Progenitor cell of endocrine pancreas (in vitro differentiated cells): ENCODE measurements at places on chromosomes 3 and 15. TPM values are rescaled to one million over a fixed set of nuclear protein-coding genes. Genes with fewer than 3 reads are reported as not detected.

GRCh38 chr15:49187549-49188245, 17.6 kb downstream of the GALK2 start:
- DNase-seq: no peak

DNA sequence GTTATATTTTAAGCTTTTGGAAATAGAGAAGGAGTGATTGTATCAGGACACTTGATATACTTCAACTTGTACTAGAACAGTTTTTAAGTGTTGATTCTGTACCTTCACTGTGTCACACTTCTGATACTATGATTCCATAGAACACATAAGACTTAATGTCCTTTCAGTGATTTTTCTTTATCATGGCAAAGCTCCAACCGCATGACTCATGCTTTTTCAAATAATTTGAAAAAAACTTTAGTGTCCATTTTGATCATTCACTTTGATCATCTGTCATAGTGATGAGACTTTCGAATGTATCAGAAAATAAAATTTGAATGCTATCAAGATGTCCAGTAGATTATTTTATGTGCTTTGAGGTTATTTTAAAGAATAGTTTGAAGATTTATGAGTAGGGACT, 32.0 kb downstream of the AP4E1 start:
- DNase-seq: no peak

The GPR176 gene
- total RNA-seq: 1.0 and 1.1 TPM in 2 replicates

DNA sequence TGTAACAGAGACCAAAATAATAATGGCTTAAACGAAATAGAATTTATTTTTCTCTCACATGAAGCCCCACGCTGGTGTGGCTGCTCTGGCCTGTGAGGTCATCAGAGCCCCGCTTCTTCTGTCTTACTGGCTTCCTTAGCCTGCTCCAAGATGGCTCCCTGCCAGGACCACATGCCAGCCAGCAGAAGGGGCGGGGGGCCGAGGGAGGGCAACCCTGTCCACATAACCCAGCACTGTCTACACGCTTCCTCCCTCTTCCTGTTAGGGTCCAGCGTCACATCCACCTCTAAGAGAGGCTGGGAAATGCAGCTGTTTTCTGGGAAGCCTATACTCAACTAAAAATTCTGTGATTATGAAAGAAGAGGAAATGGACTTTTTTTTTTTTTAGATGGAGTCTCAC, 107.9 kb upstream of the DLG1 start:
- DNase-seq: no peak

DNA sequence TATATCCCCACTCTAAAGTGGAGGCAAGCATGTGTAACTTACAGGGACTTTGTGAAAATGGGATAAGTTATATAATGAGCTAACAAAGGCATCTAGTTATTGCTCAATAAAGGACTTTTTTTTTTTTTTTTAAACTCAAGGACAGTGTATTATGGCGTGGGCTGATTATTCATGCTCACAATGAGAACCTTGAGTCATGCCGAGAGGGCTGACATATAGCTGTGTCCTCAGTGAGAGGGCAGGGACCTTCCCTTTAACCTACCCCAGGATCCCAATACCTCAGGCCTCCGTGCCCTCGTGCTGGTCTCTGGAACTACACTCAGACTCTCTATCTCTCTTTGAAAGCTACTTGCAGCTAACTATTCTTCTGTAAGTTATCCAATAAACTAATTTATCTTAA, 319.9 kb upstream of the ICE2 start:
- no peak for DNase-seq

DNA sequence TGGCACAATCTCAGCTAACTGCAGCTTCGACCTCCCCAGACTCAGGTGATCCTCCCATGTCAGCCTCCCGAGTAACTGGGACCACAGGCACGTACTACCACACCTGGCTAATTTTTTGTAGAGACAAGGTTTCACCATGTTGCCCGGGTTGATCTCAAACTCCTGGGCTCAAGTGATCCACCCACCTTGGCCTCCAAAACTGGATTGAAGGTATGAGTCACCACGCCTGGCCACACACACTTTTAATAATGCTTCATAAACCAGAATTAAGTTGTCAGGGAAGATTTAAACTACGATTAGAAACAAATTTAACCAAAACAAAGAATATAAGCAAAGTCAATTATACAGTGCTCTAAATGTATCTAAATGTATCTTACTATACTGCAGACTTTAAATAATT, 87.5 kb downstream of the LRRFIP2 start:
- no peak for DNase-seq

GRCh38 chr15:71011503-71012155, 103.6 kb upstream of the THSD4 start:
- no peak for DNase-seq

- DNase-seq: no peak
These were observed 72.9 kb upstream of the ATP10A start for GRCh38 chr15:25936004-25936403.

GRCh38 chr3:46321461-46322104, 32.3 kb upstream of the CCR2 start:
- DNase-seq: no peak

DNA sequence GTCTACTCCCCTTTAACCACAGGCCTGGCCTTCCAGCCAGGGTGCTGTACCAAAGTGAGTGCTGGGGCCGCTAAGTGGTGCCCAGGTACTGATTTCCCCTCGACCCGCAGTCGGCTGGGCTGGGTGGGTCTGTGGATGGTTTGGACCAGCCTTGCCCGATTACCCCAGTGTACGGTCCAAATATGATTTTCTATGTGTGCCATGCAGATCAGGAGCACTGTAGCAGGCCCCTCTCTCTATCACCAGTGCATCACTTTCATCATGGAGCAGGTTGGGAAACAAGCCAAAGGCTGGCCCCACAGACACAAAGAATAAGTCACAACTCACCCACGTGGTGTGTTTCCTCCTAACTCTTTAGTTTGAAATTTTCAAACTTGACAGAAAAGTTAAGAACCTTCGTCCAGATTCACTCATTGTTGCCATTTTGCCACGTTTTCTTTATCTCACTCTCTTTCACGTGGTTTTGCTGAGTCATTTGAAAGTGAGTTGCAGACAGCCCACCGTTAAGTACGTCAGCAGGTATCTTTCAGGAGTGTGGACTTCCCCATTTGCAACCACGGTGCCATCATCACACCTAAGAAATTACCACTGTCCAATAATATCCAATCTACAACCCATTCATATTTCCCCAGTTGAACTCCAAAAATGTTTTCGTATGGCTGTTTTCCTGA, 37.0 kb downstream of the ZNF710 start:
- DNase-seq: no peak

The SLC6A6 gene
- total RNA-seq: 23.8 and 28.1 TPM in 2 replicates

DNA sequence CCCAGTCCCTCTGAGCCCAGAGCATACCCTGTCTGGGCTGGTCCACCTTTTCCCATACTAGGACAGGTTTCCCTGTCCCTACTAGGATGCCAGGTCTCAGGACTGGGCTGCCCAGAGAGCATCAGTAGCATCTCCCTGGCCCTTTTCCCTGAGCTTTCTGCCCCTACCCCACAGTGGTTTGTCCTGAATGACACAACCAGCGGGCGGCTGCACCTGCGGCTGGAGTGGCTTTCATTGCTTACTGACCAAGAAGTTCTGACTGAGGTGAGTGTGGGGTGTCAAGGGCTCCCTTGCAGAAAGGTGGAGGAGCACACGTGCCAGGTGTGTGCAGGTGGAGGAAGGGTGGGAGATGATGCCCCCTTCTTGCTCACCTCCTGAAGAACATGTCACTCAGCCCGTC, 33.5 kb downstream of the ESYT3 start:
- DNase-seq: no peak

DNA sequence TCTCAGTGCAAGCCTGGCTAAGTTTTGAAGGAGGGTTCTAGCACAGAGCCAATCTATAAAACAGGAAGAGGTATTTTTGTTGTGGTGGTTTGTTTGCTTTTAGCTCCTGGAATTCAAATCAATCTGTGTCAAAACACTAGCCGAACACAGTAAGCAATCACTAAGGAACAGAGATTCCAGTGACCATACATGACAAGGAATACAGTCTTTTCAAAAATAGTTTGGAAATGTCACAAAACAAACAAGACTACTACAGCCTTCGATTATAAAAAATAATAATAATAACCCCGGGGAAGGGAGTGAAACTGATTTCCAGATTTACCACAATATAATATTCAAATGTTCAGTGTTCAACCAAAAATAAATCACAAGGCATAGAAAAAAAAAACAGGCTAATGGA, 166.5 kb downstream of the OCA2 start:
- no peak for DNase-seq

GRCh38 chr3:113287111-113287802, 75.9 kb downstream of the BOC start:
- no peak for DNase-seq

DNA sequence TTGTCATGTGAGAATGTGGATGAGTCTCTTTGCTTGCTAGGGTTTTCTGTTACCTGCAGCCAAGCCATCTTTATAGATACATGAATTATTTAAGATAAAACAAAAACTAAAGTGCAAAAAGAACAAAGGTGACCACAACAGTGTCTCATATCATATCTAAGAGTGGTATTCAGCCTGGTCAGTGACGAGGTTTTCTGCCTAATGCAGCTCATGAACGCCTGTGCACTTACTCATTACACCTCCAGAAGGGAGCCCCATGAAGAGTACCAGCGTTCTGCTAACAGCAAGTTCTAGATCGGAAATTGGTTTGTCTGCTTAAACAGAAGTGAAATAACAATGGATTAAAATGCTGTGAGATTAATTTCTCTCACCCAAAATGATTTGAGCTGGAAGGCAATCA, 19.2 kb downstream of the PXYLP1 start:
- no peak for DNase-seq

DNA sequence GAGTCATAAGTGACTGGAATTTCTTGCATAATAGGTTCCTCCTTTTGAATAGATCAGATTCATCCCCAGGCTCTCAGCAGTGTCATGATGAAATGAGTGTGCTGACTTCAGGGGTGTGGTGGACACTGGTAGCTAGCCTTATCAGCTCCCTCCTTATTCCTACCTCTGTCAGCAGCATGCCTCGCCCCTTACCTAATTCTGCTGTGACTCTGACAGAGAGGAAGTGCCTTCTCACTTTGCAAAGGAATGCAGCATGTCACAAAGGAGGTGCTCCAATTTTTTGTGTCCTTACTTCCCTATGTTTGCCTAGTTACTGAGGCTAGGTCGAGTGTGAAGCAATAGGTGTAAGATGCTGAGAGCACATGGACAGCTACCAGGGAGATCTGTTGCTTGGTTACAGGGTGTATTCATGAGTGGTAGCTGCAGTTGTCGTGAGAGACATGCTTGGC, 90.6 kb downstream of the TNFAIP8L3 start:
- DNase-seq: no peak

The CLEC3B gene
- not detected in 2 replicates for total RNA-seq

The GOLGA8G gene
- not detected in 2 replicates for total RNA-seq

DNA sequence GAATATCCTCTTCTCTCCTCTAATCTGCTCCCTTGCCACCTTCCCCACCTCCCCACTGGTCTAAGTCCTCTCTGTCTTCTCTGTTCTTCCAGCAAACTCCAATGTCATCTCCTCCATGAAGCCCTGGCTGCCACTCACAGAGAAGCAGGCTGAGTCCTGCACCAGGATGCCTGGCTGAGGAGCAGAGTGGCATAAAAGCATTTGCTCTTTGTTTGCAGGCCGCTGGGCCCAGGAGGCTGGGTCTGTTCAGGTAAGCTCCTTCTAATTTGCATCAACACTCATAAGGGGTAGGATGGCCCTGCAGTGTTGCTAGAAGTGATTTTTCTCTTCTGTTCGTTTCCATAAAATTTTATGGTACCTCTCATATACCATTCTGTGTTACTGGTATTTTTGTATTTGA, 43.2 kb upstream of the KLHL25 start:
- no peak for DNase-seq

The TMEM39A gene
- total RNA-seq: 48.3 and 51.6 TPM in 2 replicates

DNA sequence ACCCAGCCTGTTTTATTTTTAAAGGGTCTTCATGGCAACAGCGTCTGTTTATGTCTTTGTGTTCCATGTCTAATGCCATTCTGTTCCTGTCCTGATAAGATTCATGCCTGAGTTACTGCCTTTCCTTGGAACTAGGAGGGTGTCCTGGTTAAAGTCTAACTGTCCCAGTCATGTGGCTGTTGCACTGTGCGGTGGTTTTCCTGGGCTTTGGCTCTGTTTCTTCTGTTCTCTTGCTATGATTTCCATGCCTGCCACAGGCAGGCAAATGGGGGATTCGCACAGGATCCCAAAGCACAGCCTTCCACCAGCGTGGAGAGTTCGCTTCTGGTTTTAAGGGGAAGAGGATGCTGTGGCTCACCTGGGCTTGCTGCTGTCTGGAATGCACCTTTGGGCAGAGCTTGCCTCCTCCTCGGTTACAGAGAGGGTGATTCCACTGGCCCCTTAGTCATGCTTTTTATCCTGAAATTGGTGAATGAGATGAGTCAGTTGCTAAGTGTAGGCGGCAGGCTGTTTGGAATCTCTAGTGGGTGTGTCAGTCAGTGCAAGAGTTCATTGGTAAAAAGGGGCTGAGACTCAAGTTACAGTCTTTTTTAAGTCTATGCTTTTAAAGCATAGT, 86.8 kb downstream of the CCK start:
- no peak for DNase-seq

The PLSCR5 gene
- 0.31 TPM in 1 of 2 replicates, not detected in the other for total RNA-seq

The SKOR1 gene
- 0.60 and 0.75 TPM in 2 replicates for total RNA-seq

- DNase-seq: no peak
These were observed 225.3 kb upstream of the GOLGA6L4 start for GRCh38 chr15:84010246-84010645.

The SAMD7 gene
- not detected in 2 replicates for total RNA-seq

- DNase-seq: no peak
These were observed 80.2 kb downstream of the DPH6 start for GRCh38 chr15:35465783-35466182.

DNA sequence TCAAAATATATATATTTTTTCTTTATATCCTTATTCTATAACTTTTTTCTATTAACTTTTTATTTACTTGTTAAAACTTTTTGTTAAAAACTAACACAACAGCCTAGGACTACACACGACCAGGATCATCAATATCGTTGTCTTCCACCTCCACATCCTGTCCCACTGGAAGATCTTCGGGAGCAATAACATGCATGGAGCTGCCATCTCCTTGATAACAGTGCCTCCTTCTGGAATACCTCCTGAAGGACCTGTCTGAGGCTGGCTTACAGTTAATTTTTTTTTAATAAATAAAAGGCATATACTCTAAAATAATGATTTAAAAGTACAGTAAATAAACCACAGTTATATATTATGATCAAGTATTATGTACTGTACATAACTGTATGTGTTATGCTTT, 58.9 kb downstream of the SFMBT1 start:
- DNase-seq: no peak

GRCh38 chr3:196412704-196413103, 19.5 kb downstream of the UBXN7 start:
- no peak for DNase-seq

- no peak for DNase-seq
These were observed 317.3 kb upstream of the ARPP21 start for GRCh38 chr3:35322070-35322469.

GRCh38 chr3:50213373-50213772, 8.3 kb downstream of the SLC38A3 start:
- DNase-seq: no peak

The SERINC4 gene
- 0.33 and 0.36 TPM in 2 replicates for total RNA-seq

The TRAIP gene
- 16.2 and 20.6 TPM in 2 replicates for total RNA-seq

The RTP3 gene
- not detected in 2 replicates for total RNA-seq

- no peak for DNase-seq
These were observed 45.9 kb downstream of the CHAC1 start for GRCh38 chr15:40999190-40999589.

The STAC gene
- total RNA-seq: 1.2 and 1.6 TPM in 2 replicates

- no peak for DNase-seq
These were observed 10.5 kb downstream of the C3orf62 start for GRCh38 chr3:49266410-49267095.

- no peak for DNase-seq
These were observed 195.8 kb downstream of the MTHFS start for GRCh38 chr15:79700951-79701480.
